Skin of body (tissue), 3 donors: ENCODE measurements at places on chromosomes 12 and 14. TPM values are rescaled to one million over a fixed set of nuclear protein-coding genes. Genes with fewer than 3 reads are reported as not detected.
A peak's percentile ranks its signal among the peaks of the same experiment; 100 is the strongest.

- DNase-seq: no peak
Observed at GRCh38 chr12:114286145-114286544, 119.8 kb downstream of the TBX5 start.

- DNase-seq: no peak
Observed at GRCh38 chr12:26736563-26737486, 96.2 kb downstream of the ITPR2 start.

DNA sequence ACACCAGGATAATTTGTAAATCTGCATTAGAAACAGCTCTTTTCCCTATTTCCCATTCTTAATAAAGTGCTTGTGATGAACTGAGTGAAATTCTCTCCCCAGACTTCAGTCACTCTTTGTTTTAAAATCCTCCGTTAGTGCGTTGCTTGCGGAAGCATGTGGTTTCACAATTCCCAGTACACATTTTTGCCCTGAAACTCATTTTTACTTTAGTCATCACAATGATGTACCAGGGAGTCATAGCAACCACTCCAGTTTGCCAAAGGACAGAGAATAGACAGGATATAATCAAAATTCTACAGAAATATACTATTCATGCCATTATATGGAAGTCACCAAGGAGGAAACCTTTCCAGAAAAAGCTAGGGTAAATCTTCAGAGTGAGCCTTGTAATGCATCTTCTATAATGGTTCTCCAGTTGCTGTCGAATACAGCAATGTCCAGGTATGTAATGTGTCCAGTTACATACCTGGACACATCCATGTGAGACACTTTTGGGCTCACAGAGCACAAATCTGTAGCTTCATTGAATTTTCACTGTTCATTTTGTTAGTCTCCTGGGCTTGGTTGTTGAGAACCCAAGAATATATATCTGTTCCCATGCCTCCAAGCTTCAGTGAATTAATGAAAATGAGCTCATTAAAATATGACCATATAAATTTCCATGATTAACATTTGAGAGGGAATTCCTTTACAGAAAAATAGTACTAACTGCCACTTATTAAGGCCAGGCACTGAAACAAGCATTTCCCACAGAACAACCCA, 57.8 kb downstream of the GPR135 start:
- peak; percentile 44 for DNase-seq

DNA sequence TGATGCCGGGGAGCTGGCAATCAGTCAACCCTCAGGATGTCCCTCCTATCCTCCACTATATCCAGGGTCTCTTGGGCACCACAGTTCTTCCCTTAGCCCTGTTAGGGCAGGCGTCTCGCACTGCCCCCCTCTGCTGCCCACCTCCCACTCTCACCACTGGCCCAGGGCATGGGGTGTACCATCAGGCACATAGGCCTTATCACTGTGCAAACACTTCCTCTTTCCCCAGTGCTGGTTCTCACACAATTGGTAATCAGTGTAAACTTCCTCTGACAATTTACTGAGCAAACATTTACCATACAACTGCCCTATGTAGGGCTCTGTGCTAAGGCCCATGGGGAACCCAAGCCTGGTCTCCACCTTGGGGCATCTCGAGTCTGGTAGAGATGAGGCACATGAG, 20.1 kb upstream of the TMED10 start:
- DNase-seq: no peak

- no peak for DNase-seq
Observed at GRCh38 chr12:52661668-52662067, 9.7 kb upstream of the KRT2 start.

- DNase-seq: peak; percentile 100
Observed at GRCh38 chr12:56565510-56566101, 44.0 kb downstream of the RBMS2 start.

The CCDC197 gene
- total RNA-seq: not detected

GRCh38 chr12:120228041-120228290, 27.1 kb upstream of the RPLP0 start:
- DNase-seq: no peak

DNA sequence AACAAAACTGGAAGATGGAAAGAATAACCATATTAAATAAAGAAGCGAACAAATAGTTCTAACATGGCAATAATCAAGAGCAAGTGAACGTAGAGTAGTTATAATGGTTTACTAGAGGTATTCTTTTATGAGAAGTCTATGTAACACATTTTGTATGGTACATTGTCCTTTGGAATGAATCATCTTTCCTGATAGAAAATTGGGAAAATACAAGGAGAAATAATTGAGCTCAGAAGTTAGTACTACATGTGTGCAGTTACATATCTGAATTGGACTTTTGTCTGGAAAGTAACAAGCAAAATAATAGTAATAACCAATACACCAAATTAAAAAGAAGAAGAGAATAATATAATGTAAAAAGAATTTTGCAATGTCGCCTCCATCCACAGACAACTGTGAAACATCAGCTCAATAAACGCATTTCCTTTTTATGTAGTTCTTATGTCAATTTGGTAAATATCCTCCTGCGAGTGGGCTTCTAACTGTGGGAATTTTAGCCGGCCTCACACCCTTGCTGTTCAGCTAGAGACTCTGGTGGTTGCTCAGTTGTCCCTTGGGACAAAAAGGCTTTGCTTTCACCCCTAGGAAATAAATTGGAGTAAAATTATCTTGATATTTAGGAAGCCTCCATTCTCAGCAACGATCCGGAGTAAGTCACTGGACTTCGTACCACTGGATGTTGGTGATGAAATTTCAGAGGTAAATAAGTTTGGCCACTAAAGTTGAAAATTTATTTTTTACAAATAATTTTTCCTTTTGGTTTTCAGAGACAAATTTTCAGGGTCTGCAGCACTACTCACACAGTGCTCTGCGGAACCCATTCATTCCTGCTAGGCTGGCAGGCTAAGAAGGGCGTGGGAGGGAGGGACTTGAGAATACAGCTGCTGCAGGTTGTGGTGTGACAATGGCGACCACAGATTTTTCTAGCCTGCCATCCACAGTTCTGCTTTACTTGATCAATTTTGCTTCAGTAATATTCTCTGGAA, 1.1 kb upstream of the TUBA1A start:
- DNase-seq: no peak

- DNase-seq: no peak
Observed at GRCh38 chr12:24111616-24112015, 162.1 kb upstream of the SOX5 start.
